ENCODE measurements at places on chromosomes 11 and 22. TPM values are rescaled to one million over a fixed set of nuclear protein-coding genes. Genes with fewer than 3 reads are reported as not detected.

GRCh38 chr11:114796954-114797721, 118.8 kb downstream of the NXPE2 start:
- H3K4me3 ChIP-seq, result no peak overlapping the region
- H3K27me3 ChIP-seq, result peaks cover 42% of the 10 kb centered on the region
- no peaks in the 10 kb centered on the region for H3K36me3 ChIP-seq
- H3K4me1 ChIP-seq, result peaks cover 19% of the 10 kb centered on the region
- DNase-seq, result no peak

DNA sequence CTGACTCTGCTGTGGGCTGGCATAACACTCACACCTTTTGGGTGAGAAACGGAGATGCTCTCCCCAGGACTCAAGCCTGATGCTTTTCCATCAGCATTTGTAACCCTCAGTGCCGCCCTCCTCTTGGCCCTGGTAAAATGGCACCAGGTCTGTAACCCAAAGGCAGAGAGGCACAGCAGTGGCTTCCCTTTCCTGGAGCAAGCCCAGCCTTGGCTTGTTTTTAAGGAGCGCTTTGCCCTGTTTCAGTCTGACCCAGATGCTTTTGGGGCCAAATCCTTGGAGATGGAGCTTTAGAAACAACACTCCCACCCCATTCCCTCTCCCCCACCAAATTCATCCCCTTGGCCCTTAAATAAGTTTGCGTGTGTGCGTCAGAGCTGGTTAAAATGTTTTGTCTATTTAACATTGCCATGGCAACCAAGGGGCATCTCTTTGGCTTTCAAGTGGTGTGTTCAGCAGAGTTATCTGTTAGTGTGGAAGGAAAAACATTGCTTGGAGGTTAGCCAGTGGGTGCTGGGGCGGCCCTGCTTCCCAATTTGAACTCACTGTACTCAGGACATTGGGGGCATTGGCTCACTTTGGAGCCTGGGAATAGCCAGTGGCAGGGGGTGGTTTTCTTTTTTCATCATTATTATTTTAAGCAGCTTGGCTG, 134.1 kb downstream of the NAV2 start:
- peaks cover 56% of the 10 kb centered on the region for H3K4me1 ChIP-seq
- no peak overlapping the region for H3K4me3 ChIP-seq
- peak overlapping the region; percentile 43 for H3K27ac ChIP-seq
- peaks cover 3% of the 10 kb centered on the region for H3K36me3 ChIP-seq
- DNase-seq, result no peak

DNA sequence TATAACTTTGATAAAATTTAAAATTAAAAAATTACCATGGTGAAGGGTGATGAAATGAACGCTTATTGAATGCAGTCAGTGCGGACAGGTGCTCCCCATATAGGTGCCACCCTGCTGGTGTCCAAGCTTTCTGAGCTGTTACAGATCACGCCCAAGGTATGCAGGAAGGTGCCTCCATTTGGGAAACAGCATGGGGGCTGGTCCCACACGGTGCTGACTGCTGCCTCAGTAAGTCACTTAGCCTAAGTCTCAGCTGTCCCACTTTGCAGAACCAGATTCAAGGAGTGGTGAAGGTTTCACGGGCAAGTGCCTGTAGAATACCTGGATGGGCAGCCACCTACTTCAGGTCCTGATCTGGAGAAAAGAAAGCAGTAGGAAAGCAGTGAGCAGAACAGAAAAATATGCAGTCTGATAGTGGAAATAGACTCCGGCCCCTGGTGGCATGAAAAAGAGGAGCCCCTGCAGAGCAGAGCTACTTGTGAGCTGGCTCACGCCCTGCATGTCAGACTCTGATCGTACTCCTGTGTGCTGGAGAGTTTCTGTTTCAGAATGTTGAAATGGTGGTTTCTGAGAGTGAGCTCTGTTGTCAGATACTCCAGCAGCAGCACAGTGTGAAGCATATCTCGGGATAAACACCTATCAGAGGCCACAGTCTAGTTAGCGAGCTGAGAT, 33.2 kb downstream of the ADORA2A start:
- H3K4me3 ChIP-seq, result peak overlapping the region; percentile 42
- H3K36me3 ChIP-seq, result no peaks in the 10 kb centered on the region
- no peaks in the 10 kb centered on the region for H3K27me3 ChIP-seq
- peak overlapping the region; percentile 81 for H3K27ac ChIP-seq
- no peak for DNase-seq

The OR4D5 gene
- total RNA-seq, result not detected

The MAPK8IP2 gene
- 13.0 TPM for total RNA-seq

DNA sequence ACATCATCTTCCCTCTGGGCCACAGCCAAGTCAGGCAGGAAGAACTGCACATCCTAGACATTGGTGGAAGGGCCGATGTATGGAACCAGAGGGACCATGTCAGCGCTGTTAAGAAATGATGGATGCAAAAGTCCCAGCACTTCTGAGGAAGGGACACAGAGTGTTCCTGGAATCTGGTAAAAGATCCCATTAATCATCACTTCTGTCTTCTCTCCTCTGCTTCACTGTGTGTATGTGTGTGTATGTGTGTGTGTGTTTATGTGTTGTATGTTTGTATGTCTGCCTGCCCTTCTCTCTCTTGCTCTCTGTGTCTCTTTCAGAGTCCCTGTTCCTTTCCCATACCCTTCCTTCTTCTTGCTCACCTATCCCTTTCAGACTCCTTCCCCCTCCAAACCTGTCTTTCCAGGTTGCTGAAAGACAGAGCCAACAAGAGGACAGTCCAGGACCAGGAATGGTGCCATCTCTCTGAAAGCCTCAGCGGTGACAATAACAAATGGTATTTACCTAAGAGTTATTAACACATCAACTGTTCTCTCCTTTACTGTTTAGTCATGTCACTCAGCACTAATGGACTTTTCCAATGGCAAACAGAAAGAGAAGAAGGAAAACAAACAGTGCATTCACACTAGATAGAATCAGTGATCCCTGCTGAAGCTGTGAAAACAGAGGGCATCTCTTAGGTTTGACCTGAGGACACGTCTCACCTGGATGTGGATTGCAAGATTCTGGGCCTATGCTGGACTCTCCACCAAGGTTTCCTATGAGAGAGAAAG, 47.1 kb downstream of the EHF start:
- peak overlapping the region; percentile 29 for H3K4me3 ChIP-seq

The ZNF214 gene
- 6.3 TPM for total RNA-seq

DNA sequence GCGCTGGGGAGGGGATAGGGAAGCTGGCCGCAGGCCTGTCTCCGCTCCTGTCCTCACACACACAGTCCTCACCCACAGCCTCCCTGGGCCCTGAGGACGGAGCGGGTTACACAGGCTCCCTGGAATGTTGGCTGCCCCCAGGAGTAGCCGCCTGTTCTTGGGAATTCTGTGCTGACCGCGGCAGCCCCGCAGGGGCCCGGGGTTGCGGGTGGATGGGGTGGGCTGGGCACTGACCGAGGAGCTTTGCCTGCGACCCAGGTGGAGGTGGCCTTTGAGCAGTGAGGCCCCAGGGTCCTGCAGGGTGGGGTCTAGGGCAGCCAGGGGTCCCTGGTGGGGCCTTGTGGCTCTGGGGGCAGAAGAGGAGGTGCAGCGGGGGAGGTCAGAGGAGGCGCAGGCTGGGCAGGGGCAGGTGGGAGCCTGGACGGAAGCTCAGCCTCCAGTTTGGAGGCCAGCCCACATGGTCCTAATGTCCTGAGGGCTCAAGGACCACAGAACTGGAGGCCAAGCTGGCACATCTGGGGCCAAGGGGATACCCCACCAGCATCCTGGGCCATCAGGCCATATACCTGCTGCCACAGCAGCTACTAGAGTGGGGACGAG, 6.6 kb upstream of the MRGPRG start:
- peak; percentile 67 for DNase-seq
- no peaks in the 10 kb centered on the region for H3K36me3 ChIP-seq
- no peak overlapping the region for H3K27ac ChIP-seq

DNA sequence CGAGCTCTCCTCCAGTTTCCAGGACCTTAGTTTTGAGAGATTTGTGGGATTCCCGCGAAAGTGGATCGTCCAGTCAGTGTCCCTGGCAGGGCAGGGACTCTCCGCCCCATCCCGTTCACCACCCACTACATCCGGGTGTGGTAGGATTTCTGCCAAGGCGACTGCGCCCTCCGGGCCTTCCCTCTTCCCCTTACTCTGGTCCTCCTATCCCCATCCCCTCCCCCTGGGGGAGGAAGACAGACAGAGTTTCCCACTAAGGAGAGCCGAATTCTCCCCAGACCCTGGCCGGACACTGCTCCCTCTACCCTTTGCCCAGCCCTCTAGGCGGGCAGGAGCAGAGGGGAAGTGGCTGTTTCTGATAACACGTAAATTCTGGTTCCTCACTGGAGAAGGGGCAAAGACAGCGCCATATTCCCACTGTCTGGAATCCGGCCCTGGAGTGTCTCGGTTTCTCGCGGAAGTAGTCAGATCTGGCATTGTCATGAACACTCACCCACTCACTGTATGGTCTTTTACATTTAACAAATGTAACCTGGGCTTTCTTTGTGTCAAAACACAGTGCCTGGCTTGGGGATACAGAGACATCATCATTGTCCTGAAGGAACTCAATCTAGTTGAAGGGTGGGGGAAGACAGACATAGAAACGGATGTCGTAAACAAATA, 1.1 kb upstream of the NECTIN1 start:
- no peak for DNase-seq
- H3K36me3 ChIP-seq, result no peaks in the 10 kb centered on the region
- peak overlapping the region; percentile 81 for H3K4me3 ChIP-seq
- peaks cover 23% of the 10 kb centered on the region for H3K27me3 ChIP-seq
